AG10803 (cell line): ENCODE measurements at places on chromosomes 11 and 22.

DNA sequence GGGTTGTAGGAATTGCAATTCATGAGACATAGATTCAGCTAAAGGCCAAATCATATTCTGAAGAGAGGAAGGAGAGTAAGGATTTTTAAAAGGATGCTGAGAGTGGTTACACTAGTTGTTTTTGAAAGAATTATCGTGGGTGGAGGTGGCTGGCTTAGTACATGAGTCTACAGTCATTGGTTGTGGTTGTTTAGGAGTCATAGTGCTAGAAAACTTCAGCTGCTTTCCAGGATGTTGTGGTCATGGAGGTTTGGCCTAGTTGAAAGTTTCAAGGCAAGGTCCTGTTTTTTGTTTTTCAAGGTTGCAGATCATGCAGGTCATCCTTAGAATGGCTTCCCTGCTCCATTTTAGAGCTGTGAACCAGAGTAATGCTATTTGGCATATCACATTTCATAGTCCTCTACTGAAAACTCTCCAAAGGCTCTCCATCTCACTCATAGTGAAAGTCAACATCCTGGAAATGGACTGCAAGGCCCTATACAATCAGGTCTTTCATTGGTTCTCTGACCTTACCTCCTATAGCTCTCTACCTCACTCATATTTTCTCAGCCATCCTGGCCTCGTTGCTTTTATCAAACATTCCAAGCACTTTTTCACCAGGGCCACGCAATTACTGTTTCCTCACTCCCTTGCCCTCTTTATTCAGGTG lies 26.1 kb upstream of the ZBTB44 start:
- DNase-seq = no peak

DNA sequence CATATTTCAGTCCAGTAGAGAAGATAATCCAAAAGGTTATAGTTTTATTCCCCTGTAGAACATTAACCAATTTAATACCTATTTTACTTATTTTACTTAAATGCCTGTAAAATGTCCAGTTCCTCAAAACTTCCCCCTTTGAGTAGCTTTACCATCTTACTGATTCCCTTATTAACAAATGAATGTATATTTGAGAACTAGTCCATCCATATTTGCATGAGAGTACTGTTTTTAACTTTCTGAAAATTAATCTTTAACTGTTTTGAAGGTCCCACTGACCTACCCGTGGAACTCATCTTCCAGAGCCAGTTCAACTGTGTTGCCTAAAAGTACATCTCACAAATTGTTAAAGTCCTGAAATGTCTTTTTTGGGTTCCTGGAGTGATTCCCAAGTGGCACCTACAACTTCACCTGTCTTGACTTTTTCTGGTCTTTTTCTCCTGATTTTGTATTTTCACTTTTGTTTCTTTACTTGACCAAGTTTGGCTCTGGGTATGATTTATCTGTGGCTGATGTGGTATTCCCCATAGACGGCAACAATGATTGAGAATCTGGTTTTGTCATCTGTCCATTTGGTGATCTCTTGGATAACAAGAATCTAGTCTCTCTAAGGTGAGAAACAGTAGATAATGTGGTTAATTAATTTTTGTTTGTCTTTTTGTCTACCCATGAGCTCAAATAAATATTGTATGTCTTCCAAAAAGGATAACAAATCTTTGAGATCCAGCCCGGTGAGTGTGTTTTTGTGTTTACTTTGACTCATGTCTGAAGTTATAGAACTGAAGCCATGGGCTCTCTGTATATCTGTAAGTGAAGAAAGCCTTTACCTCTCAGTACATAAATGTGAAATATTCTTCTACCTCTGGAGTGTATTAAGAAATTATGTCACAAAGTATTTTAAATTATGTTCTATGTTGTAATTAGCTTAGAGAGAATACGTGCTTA lies 174.2 kb downstream of the ETS1 start:
- DNase-seq = no peak

DNA sequence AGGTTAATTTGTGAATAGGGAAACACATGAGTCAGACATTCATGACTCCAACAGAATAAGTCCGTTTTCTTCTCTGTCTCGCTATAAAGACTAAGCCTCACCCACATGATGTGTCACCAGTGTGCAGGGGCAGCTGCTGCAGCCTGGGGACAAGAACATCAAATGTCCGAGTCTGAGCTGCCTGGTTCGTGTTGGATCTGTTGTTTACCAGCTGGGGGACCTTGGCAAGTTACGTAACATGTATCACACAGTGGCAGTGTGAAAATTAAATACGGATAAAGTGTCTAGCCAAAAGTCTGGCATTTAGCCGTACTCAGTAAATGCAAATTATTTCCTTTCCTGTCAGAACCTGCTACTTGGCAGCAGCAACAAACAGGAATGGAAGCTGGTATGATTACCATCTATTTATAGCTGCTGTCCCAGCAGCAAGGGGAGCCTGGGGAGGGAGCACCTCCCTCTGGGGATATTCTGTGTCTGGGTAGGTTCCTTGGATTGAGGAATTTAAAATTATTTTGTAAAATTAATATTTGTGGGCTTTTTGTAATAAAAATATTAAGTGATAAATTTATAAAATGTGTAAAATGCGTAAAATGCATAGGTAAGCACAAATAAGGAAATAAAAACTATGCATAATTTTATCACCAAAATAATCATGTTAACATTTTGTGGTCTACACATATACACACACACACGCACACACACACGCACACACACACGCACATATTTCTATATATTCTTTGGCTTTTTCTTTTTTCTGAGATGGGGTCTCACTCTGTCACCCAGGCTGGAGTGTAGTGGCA lies 1.3 kb upstream of the CLDN25 start:
- peak; percentile 34 for DNase-seq

DNA sequence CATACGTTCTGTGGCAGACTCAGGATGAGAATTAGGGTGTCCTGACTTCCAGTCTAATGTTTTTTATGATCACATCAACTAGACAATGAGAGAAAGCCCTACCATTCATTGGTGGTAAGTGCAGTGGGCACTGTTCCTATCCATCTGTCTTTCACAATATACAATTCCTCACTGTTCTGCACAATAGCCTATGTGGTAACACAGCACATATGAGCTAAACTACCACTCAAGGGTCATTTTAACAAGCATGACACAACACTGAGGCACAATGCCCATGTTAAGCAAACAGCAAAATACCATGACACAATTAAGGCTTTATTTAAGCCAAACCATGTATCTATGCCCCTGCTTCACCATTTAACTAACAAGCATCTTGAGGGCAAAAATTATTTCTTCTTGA lies 52.3 kb downstream of the SIK3 start:
- peak; percentile 77 for DNase-seq

DNA sequence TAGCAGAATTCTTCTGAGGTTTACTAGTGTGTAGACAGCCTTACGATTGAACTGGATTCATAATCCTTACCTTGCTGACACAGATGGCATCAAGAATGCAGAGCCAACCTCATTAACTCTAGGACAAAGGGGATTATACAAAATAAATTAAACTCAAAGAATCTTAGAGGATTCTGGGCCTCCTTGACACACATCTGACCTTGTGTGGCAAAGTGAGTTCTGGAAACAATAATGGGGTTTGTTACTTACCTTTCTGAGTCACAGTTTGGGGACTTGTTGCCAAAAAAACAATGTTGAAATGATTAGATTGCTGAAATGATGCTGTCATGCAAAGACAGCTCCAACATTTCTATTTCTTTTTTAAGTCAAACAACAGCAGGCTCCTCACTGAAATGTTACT lies 179.1 kb upstream of the ISX start:
- DNase-seq = peak; percentile 65

GRCh38 chr11:80868831-80869230 lies 1428.0 kb upstream of the TENM4 start:
- DNase-seq = no peak

GRCh38 chr22:29396126-29396525 lies 7.8 kb upstream of the AP1B1 start:
- no peak for DNase-seq

DNA sequence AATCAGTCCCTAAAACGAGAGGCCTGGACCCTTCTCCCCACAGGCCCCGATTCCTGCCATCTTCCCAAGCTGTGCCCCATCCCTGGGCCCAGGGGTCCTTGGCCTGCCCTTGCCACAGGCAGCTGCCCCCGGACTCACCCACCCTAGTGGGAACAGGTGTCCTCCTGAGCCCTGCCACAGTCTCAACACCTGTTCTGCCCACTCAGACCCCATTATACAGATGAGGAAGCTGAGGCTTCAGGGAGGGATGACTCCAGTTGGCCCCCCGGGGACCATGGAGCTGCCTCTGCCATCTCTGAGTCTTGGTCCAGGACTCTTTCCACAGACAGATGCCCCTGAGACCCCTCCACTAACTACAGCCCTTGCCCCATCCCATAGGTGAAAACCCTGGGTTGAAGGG lies 15.9 kb downstream of the MYBPC3 start:
- DNase-seq = no peak

DNA sequence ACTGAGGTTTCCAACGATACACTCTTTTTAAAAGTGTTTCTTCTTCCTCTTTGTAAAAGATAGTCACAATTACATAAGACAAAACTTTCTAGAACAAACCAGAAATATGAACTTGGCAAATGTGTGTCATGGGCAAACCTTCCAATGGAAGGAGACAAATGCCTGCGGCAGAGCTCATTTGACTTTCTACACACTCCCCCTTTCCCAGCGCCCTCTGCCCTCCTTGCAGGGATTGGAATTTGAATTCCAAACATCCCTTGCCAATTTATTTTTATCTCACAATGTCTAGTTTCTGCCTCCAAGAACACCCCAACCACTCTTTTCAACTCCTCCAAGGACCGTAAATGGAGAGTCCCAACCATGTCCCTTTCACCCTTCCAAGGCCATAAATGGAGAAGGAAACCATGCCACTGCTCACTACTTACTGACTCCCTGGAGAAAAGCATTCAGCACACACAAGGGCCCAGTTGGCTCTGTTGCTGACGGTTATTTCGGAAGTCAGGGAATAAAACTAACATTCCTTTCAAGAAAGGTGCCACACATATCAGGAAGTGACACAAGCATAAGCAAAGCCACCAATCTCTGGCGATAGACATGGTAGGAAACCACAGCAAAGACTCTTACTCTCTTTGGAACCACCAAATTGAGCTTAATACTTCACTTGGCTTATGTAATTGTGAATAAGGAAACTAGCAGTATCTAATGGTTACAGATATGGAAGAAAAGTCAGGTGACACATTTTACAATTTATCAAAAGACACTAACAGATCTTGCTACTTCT lies 15.0 kb upstream of the ESAM start:
- no peak for DNase-seq

DNA sequence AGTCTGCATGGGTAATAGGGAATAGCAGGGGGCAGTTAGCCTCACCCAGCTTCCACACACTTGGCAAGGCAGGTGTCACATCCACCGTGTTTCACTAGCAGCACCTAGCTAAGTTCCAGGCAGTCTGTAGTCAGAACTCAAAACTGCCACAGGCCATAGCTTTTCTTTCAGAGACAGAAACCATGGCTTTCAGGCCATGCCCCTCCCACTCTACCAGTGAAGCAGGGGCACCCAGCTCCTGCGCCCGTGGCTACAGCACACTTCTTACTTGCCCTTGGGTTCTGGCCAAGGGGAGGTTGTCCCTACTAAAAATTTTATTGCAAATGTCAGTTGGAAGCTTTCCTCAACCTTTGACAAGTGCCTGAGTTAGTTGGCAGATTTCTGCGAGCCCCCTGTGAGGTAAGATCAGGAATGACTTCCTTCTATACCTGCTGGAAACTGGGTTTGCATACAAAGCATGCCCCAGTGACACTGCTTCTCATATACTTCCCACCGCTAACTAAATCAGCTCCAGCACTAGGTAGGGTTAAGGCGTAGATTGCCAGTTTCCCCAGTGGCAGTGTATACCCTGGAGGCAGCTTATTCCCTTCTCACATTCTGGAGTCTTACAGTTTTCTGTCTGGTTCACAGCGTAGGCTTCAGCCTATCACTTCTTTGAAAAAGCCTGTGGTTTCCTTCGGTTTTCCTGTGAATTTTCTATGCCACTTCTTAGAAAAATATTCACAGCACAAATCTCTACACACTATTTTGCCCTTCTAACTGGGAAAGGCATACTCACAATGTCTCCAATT lies 139.0 kb upstream of the LUZP2 start:
- no peak for DNase-seq

- peak; percentile 68 for DNase-seq
Measured at GRCh38 chr11:84817998-84818397, 809.1 kb downstream of the DLG2 start.

- DNase-seq = no peak
Measured at GRCh38 chr11:67344264-67344663, 9.1 kb downstream of the POLD4 start.

GRCh38 chr11:111384494-111384893 lies 5.4 kb upstream of the POU2AF1 start:
- no peak for DNase-seq

- DNase-seq = no peak
Measured at GRCh38 chr11:117618982-117619355, 178.0 kb downstream of the DSCAML1 start.

- no peak for DNase-seq
Measured at GRCh38 chr11:107017104-107017432, 1.2 kb downstream of the GUCY1A2 start.

DNA sequence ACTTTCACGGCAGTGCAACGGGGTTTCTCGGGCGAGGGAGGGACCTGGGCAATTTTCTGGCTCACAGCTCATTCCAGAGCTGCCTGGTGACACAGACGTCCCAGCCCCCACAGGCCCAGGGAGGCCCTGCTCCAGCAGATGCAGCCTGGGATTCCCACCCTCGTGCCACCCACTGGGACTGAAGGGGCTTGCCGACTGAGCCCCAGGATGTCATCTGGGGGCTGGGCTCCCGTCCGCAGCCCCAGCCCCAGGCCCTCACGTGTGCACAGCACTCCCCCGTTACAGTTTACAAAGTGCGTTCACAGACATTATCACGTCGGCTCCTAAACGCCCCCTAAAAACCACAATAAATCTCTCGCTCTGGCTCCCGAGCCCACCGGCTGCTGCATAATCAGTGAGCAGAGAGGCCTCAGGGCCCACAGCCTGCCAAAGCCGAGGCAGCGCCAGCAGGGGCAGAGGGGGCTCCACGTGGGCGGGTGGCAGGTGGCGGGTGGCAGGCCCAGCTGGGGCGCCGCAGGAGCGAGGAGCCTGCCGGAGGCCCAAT lies 76.9 kb upstream of the TCF20 start:
- DNase-seq = no peak
